CD4-positive, alpha-beta T cell treated with Interleukin-10 for 1 hour (primary cell): ENCODE measurements at places on chromosomes 5 and 9.
A peak's percentile ranks its signal among the peaks of the same experiment; 100 is the strongest.

- DNase-seq, result no peak
Measured at GRCh38 chr5:178532236-178532635, 58.0 kb downstream of the COL23A1 start.

- no peak for DNase-seq
Measured at GRCh38 chr9:96476591-96476990, 26.6 kb downstream of the HABP4 start.

DNA sequence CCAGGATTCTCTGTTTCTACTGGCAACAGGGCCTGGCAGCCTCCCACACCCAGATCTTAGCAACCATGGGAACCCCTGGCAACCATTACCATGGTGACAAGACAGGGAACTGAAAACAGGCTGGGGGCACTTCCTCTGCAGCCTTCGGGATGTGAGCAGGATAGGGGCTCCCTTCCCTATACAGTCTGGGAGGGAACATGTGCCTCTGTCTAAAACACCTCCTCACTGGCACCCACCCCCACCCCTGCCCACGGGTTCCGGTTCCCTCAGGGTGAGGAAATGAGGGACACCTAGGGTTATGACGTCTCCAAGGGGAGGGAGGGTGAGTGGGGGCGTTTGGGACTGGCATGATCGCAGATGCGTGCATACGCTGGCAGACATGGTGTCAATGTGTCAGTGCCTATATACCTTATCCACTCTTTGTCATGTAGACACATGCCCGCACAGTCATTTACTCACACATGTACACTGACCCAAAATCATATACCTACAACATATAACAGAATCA lies 3.0 kb upstream of the DNAJB5 start:
- peak; percentile 76 for DNase-seq

DNA sequence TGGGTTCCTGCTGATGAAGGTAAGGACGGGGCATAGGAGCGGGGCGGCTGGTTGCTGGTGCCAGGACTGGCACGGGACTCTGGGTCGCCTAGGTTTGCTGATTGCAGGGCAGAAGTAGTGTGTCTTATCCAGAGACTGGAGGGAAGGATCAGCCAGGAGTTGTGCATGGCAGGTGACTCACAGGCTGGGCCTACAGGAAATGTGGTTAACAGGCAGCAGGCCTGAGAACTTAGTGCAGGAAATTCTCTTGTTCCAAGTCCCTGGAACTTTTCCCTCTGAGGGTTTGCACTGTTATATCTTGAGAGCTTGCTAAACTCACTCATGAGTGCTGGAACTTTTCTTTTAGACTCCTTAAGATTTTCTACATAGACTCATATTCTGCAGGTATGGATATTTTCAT lies 95.1 kb downstream of the ANXA2R start:
- DNase-seq, result no peak

DNA sequence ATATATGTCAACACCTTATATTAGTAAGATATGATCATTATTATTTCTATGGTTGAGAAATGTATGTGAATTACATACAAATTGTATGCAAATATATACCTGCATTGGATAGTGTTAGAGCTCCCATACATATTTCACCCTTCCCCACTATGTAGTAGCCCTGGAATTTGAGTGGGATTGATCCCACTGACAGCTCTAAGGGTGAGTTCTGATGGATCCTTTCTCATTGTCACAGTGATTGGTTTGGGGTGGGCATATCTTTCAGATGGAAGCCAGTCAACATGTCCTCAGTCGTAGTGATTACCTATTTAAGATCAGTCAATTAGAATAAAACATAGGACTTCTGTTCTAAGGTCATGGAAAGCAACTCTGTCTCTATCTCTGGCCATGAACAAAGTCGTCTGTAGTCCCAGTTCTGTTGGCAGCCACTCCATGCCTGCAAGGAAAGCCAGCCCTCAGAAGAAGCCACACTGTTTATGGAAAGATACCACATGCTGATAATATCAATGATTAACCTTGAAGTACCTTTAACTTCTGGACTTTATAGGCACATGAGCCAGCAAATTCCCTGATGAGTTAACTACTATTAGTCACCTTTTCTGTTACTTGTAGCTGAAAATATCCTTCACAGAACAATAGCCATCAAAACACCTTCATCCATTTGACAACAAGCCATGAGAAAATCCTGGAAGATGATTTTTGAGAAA lies 5.1 kb upstream of the CCDC192 start:
- no peak for DNase-seq

DNA sequence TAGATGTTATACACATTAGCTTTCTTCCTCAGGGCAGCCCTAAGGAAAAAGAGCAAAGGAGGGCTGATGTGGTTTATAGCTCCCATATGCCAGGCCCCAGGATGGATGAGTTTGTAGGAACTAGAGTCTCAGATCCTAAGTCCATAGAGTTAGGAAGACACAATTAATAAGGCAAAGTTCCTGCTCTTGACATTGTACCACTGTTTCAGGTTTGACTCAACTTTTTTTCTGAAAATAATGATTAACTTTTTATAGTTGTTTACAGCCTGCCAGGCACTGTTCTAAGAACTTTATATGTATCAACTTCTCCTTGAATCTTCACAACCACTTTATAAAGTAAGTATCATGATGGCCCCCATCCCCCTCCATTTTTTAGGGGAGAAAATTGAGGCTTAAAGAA lies 339.5 kb downstream of the PDE4D start:
- no peak for DNase-seq

- no peak for DNase-seq
Measured at GRCh38 chr5:119347574-119347973, 8.2 kb upstream of the TNFAIP8 start.

DNA sequence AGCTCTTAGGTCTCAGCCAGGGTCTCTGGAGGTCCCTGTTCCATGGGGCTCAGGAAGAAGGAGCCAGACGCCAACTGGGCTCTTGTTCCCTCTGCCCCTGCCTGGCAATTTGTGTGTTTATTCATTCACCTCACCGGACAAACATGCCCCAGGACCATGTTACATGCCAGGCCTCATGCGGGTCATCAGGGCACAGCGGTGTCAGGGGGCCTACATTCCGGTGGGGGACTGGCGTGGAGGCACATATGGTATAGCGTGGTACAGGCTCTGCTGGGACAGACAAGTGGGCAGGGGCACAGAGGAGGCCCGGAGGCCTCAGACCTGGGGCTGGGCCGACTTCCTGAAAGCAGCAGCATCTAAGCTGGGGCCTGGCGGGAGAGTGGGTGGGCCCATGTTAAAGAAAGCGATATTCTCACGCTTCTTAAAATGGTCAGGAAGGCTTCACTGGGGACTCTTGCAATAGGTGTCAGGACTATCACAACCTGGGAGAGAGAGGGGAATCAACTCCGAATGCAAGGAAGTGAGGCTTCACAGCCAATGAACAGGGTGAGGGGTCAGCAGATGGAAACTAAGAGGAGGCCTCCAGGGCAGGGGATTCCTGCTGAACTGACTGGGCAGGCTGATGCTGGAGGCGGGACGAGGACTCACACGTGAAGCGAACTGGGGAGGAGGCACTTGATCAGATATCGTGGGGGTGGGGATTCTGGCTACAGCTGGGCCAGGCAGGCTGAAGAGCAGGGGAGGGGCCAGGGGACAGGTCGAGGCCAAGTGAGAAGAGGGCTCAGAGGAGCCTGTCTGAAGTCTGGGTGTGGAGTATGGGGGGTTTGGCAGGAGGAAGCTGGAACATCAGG lies 41.9 kb downstream of the NCS1 start:
- no peak for DNase-seq

DNA sequence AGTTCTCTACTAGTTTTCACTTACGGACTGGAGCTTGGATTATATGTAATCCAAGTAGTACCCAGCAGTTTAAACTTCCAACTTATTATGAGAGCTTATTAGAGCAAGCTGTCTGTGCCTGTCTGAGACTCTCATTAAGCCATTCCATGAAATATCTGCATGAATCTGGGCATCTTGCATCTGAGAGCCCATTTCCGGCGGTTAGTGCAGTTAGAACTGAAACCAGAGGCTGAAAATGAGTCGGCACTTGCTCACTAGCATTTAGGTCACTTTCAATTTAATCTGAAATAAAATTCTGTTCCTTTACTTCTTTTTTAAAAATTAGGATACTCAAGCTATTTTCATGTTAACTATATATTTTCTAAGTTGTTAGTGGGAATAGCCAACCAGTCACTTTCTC lies 102.2 kb downstream of the MEGF10 start:
- no peak for DNase-seq

- DNase-seq, result no peak
Measured at GRCh38 chr5:158051036-158051435, 192.1 kb upstream of the CLINT1 start.

DNA sequence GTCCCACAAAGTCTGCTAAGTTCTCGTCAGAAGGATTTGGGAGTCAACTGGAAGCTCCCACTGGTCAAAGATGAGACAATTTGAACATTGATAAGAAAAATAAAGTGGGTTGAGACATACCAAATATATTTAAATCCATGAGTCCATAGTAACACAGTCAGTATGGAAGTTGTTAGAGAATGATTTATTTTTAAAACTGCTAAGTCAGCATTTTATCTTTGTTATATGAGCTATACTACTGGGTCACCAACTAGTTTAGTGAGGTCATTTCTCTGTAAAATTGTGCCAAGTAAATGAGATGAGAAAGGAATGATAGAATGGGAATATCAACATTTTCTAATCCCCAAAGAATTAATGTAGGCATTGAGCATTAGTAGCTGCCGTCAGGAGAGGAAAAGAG lies 60.2 kb downstream of the UHRF2 start:
- no peak for DNase-seq

- no peak for DNase-seq
Measured at GRCh38 chr5:116912221-116912620, 337.6 kb upstream of the SEMA6A start.

DNA sequence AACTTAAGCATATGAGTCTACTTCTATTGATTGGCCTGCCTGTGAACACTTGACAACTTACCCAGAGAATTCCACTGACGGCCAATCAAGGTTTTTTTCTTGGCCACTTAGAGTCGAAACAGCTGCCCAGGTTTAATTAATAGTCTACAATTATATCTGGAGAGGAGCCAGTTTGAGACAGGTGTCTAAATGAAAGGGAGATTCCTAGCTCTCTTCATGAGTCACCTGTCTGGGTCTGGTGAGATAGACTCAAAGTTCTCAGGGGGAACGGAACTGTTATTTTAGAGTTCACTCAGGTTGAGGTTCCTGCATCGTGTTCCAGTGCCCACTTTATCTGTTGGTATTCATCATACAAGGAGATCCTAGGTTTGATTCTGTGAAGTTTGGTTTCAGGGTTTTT lies 111.0 kb downstream of the CD180 start:
- DNase-seq, result no peak

- DNase-seq, result no peak
Measured at GRCh38 chr9:129852579-129852978, 17.3 kb downstream of the USP20 start.

- no peak for DNase-seq
Measured at GRCh38 chr9:123611226-123611625, 255.2 kb downstream of the CRB2 start.

GRCh38 chr5:180463216-180463900 lies 30.8 kb upstream of the CNOT6 start:
- no peak for DNase-seq

DNA sequence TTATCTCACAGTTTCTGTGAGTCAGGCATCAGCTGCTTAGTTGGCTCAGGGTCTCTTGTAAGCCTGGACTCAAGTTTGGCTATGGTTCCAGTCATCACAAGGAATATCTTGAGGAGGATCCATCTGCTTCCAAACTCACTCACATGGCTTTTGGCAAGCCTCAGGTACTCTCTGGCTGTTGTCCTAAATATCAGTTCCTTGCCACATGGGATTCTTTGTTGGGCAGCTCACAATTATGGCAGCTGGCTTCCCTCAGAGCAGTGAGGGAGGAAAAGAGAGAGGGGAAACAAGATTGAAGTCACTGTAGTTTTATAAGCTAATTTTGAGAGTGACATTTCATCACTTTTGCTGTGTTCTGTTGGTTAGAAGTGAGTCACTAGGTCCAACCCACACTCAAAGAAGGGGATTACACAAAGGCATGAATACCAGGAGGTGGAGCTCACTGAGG lies 144.5 kb downstream of the GCNT1 start:
- DNase-seq, result no peak

GRCh38 chr5:85049020-85049419 lies 664.3 kb upstream of the EDIL3 start:
- no peak for DNase-seq
